Colonic mucosa (tissue), 4 donors: ENCODE measurements at places on chromosomes 4 and X. TPM values are rescaled to one million over a fixed set of nuclear protein-coding genes. Genes with fewer than 3 reads are reported as not detected.

GRCh38 chr4:5720980-5721379 is 10.0 kb downstream of the EVC start:
- no peak for DNase-seq
- no peaks in the 10 kb centered on the region for H3K36me3 ChIP-seq
- no peak overlapping the region for H3K4me3 ChIP-seq
- H3K4me1 ChIP-seq = no peaks in the 10 kb centered on the region

GRCh38 chrX:4671344-4671743 is 957.9 kb upstream of the PRKX start:
- no peaks in the 10 kb centered on the region for H3K36me3 ChIP-seq
- H3K27me3 ChIP-seq = no peaks in the 10 kb centered on the region
- no peak for DNase-seq
- H3K4me3 ChIP-seq = no peak overlapping the region
- no peak overlapping the region for H3K27ac ChIP-seq
- no peaks in the 10 kb centered on the region for H3K4me1 ChIP-seq

Gene MID1
- 38.3 TPM for total RNA-seq

- no peak for DNase-seq
- H3K4me1 ChIP-seq = no peaks in the 10 kb centered on the region
- no peaks in the 10 kb centered on the region for H3K36me3 ChIP-seq
- no peak overlapping the region for H3K4me3 ChIP-seq
- H3K27me3 ChIP-seq = no peaks in the 10 kb centered on the region
These were observed 12.8 kb downstream of the AFF1 start for GRCh38 chr4:86947501-86948120.

Gene LONRF3
- total RNA-seq = 7.4 TPM

Gene USP38
- total RNA-seq = 39.7 TPM

- H3K27ac ChIP-seq = no peak overlapping the region
- H3K27me3 ChIP-seq = no peaks in the 10 kb centered on the region
- no peaks in the 10 kb centered on the region for H3K36me3 ChIP-seq
- H3K4me3 ChIP-seq = no peak overlapping the region
- no peak for DNase-seq
- no peaks in the 10 kb centered on the region for H3K4me1 ChIP-seq
These were observed 36.9 kb downstream of the HMX1 start for GRCh38 chr4:8834681-8835220.

DNA sequence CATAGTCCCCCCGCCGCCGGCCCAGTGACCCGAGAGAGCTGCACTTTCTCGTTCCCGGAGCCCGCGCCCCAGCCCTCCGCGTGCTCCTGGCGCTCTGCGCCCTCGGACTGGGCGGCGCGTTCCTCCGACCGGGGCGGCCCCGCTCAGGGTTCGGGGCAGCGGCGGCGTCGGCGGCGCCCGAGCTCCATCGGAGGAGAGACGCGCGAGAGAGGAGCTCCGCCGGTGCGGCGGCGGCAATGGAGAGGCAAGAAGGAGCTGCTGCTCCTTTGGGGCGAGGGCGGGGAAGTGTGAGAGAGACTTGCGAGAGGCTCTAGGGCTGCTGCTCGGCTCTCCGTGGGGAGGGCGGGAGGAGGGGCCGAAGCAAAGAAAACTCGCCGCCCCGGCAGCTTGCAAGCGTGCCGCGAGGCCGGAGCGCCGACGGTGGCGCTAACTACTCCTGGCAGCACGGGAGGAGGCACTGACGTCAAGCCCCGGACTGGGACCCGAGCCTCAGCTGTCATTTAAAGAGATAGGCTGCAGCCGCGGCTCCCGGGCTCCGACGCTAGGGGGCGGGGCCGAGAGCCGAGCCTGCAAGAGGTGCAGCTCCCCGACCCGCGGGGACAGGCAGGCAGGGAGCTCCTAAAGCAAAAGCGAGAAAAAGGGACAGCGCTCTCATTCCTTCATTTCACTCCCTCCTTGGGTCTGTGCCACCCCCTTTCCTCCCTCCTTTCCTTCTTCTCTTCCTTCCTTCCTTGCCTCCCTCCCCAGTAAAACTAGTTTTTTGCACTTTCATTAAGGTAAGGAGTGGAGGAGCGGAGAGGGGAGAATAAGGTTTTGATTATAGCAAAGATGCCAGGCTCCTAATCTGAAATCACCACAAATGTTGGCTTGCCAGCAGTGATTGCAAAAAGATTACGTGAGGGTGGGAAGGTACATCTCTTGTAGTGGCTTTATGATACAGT is at the start of gene KCTD8:
Gene KCTD8 (minus strand): TSS at position 289 of the 941 bp plus-strand sequence.
- DNase-seq = peak; percentile 76

DNA sequence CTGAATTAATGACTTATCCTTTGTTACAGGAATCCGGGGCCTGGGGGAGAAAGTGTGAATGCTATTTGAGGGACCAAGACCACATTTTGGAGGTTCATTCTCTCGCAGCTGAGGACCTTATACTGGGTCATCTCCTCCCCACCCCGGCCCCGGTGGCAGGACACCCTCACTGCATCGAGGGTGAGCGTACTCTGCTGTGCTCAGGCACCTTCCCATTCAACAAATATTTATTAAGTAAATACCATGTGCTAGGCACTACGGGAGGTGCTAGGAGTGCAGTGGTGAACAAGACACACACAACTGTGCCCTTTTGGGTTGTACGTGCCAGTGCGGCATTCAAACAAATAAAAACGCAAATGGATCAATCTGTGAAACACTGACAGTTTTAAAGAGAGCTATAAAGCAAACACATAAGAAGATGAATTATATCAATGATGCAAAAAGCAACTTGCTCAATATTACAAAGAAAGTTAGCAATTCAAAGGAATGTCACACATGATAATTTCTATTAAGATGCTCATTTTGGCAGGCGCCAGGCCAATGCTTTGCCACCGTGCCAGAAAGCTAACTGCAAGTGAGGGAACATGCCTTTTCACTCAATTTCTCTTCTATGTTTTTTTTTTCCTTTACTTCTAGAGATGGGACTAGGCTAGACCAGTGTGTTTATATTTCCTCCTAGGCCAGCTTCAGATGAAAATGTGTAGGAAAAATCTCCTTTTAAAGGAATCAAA is 24.6 kb downstream of the ADGRG2 start:
- H3K36me3 ChIP-seq = no peaks in the 10 kb centered on the region
- DNase-seq = no peak
- H3K27me3 ChIP-seq = no peaks in the 10 kb centered on the region
- no peak overlapping the region for H3K27ac ChIP-seq

Gene GLOD5
- 4.0 TPM for total RNA-seq

Gene TLR10
- total RNA-seq = 0.24 TPM

GRCh38 chrX:6292599-6292998 is 63.9 kb upstream of the NLGN4X start:
- H3K4me3 ChIP-seq = no peak overlapping the region
- no peaks in the 10 kb centered on the region for H3K36me3 ChIP-seq
- no peak overlapping the region for H3K27ac ChIP-seq
- H3K4me1 ChIP-seq = no peaks in the 10 kb centered on the region
- no peak for DNase-seq

DNA sequence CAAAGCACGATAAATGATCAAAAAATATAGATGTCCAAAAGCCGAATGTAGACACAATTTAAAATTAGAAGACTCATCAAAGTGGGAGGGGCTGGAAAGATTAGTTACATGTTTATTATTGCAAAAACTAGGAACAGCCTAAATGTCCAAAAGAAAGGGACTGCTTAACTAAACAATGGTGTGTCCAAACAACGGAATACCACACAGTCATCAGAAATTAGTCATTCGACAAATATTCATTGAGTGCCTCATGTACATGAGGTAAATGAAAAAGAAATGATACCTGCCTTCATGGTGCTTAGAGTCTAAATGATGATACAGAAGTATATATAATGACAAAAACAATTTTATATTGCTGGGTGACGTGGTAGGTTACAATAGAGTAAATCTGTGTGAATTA is 139.7 kb downstream of the MAML3 start:
- no peak overlapping the region for H3K27ac ChIP-seq
- H3K4me1 ChIP-seq = peaks cover 2% of the 10 kb centered on the region
- no peak overlapping the region for H3K4me3 ChIP-seq
- DNase-seq = no peak
- H3K27me3 ChIP-seq = no peaks in the 10 kb centered on the region
- no peaks in the 10 kb centered on the region for H3K36me3 ChIP-seq

Gene EDA2R
- total RNA-seq = 0.82 TPM

DNA sequence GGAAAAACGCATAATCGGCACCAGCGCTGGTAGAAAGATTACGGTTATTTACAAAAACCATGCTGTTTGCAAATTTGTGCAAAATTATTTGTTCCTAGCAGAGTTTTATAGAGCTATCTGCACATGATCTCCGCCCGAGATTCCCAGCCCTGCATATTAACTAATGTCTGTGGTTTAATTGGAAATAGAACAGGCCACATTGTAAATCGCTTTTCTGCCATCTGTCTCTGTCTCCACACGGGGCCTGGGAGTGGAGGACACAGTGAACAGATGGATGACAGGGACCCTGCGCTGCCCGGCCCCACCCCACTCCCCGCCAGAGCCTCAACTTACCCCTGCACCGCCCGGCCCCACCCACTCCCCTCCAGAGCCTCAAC is 126.9 kb downstream of the FAM53A start:
- peaks cover 14% of the 10 kb centered on the region for H3K27me3 ChIP-seq
- no peaks in the 10 kb centered on the region for H3K4me1 ChIP-seq
- H3K4me3 ChIP-seq = no peak overlapping the region
- H3K27ac ChIP-seq = no peak overlapping the region
- DNase-seq = no peak
- no peaks in the 10 kb centered on the region for H3K36me3 ChIP-seq

Gene THAP6
- 13.2 TPM for total RNA-seq

- no peak for DNase-seq
- no peak overlapping the region for H3K27ac ChIP-seq
- H3K4me3 ChIP-seq = no peak overlapping the region
- no peaks in the 10 kb centered on the region for H3K4me1 ChIP-seq
- no peaks in the 10 kb centered on the region for H3K27me3 ChIP-seq
These were observed 60.8 kb upstream of the FHL1 start for GRCh38 chrX:136086521-136086920.

- no peak overlapping the region for H3K4me3 ChIP-seq
- DNase-seq = no peak
- H3K27me3 ChIP-seq = no peaks in the 10 kb centered on the region
- no peaks in the 10 kb centered on the region for H3K4me1 ChIP-seq
- H3K27ac ChIP-seq = no peak overlapping the region
These were observed 11.9 kb upstream of the FAM9A start for GRCh38 chrX:8813036-8813435.

GRCh38 chr4:136725286-136726081 is 806.8 kb downstream of the PCDH18 start:
- no peak overlapping the region for H3K27ac ChIP-seq
- no peaks in the 10 kb centered on the region for H3K4me1 ChIP-seq
- H3K36me3 ChIP-seq = no peaks in the 10 kb centered on the region
- H3K27me3 ChIP-seq = no peaks in the 10 kb centered on the region
- H3K4me3 ChIP-seq = no peak overlapping the region
